Stimulated activated CD4-positive, alpha-beta T cell treated with anti-CD3 and anti-CD28 coated beads, Interleukin-1b, Interleukin-23, amount 100 ng/mL, for 48 hours (primary cell): ENCODE measurements at places on chromosomes 1 and 21.
A peak's percentile ranks its signal among the peaks of the same experiment; 100 is the strongest.

DNA sequence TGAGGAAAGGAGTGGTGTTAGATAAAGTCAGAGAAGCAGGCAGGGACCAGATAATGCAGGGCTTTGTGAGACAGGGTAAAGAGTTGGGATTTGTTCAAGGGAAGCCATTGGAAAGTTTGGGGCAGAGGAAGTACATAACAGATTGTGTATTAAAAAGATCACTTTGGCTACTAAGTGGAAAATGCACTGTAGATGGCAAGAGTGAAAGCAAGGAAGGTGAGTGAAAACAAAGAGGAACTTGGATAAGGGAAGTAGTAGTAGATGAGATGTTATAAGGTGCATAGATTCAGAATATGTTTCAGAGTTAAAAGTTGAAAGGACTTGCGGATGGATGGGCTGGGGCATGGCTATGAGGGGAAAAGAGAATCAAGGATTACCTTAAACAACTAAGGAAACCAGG lies 17.4 kb downstream of the MRPL39 start:
- DNase-seq, result no peak

GRCh38 chr1:1531947-1532346 lies 8.5 kb downstream of the TMEM240 start:
- no peak for DNase-seq

DNA sequence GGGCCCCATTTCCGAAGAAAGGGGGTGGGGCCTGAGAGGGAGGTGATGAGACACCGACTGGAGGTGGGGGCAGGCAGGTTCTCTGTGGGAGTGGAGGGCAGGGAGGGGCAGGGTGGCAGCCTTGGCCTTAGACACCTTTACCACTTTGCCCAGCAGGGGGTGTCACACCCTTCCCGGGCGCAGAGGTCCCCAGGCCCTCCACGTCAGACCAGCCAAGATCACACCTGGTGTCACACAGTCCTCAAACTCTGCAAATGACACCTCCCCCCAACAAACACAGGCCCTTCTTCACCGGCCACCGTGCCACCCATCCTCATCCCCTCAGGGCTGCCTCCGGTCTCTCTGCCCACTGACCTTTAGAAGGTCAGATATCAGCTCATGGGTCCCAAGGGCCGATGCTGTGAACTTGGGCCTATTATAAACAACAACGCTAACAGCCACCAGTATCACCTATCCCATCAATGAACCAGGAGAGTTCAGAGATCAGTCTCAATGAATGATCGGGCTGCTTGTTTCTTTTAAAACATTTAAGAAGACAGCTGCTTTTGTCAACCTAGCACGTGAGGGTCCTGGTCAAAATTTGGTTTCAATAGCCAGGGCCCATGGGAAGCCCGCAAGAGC lies 103.9 kb downstream of the CASZ1 start:
- peak; percentile 81 for DNase-seq

- DNase-seq, result peak; percentile 19
Measured at GRCh38 chr1:109547463-109548320, 723 bp upstream of the GNAI3 start.

DNA sequence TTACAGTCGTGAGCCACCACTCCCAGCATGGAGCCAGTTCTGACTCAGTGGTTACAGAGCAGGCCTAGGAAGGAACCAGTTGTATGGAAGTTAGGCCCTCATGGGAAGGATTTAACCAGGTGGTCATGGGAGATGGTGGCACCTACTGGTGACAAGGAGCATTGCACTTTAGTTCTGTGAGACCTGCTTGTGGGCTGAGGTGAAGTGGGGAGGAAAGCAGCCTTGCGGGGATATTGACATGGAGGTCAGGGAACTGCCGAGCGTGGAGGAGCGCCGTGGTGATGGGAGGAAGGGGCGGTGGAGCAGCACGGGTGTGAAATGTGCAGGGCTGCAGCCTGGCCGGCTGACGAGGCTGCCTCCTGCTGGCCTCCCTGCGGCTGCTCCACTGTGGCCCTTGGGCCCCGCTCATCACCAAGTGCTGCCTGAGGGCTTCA lies 100.4 kb downstream of the GALNT2 start:
- peak; percentile 33 for DNase-seq

DNA sequence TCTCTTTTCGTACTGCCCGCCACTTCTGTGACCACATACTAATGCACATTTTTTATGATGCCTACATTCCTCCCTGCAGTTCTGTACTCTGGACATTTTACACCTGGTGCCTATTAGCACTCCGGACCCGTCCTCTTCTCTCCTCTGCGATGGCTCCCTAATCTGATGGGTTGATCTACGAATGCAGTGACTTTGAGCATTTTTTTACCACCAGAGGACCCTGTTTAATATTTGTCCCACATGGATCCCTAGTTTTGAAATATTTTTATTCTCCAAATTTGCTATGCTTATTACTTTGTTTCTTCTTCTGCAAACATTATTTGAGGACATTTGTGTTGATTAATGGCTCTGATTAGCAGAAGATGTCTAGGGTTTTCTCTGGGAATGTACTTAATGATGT lies 5.2 kb downstream of the PPFIA4 start:
- no peak for DNase-seq

DNA sequence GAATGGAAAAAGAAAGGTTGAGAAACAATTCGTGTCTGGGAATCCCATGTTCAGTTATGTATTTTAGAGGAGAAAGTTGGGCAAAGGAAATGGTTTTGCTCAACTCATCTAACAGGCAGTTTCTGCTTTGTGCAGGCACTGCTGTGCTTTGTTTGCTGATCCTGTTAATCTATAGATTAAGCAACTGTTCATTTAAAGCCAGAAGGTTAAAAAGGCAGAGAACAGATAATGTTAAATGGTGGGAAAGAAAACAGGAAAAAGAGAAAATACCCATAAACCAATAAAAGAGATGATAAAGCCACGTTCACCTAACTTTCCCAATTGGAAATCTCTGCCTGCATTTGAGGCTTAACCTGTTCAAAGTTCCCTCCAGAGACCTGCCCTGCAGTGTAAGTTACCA lies 70.0 kb downstream of the APP start:
- no peak for DNase-seq

DNA sequence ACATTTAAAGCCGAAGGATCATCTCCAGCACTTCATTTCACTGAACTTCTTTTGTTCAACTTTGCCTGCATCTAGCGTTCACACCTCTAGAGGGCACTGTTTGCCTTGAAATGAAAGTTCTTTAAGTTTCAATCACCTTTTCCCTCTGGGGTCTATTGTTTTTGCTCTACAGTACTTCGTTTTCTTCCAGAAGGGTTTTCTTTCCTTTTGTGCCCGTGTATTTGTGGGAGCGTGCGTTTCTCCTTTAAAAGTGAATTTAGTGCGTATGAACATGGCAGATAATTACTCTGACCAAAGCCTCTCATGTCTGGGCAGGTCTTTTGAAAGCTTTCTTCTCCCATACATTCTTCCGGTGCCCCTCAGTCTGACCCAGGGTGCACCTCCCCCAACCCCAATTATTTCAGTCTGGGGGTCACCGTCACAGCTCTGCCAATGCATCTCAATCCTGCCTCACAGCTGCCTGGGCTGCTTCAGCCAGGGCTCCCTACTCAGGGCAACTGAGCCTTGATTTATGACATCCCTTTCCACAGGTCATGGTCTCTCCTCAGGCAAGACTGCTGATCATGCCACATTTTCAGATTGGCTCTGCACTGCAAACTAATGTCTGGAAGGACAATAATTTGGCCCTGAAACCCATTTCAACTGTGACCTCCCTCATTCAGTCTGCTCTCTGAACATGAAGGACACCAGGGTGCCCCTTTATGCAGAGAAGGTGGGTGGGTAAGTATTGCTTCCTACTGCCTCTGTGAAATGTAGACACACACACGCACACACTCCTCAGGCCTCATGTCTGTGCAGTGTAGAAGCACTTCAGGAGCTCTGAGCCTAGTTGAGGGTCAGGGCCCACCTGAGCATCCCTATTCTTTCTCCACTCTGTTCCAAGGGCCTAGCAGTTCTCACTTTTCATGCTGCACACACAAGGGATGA lies 88.6 kb downstream of the NUF2 start:
- DNase-seq, result peak; percentile 6

DNA sequence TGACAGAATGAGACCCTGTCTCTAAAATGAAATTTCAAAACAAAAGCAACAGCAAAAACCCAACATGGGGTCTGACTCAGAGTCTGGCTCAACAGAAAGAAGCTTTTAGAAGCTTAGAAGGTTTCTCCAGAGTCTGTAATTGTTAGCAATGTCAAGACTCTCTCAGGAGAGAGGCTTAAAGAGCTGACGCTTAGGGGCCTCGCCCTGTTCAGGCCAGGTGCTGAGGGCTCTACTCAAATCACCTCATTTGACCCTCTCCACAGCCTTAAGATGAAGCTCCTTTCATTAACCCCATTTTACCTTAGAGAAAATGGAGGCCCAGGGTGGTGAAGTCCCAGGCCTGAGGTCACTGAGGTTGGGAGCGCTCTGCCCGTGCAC lies 5.3 kb upstream of the KIF17 start:
- no peak for DNase-seq

- DNase-seq, result no peak
Measured at GRCh38 chr1:164586591-164586990, 27.6 kb downstream of the PBX1 start.

- no peak for DNase-seq
Measured at GRCh38 chr1:185972096-185972850, 238.1 kb downstream of the HMCN1 start.

- DNase-seq, result peak; percentile 50
Measured at GRCh38 chr1:153532181-153532580, 3.6 kb downstream of the S100A6 start.
